Neural progenitor cell (in vitro differentiated cells): ENCODE measurements at places on chromosomes 2 and 18. TPM values are rescaled to one million over a fixed set of nuclear protein-coding genes. Genes with fewer than 3 reads are reported as not detected.

GRCh38 chr2:149094217-149095015 is 55.9 kb downstream of the LYPD6B start:
- DNase-seq, result peak; percentile 15

The TRAK2 gene
- total RNA-seq, result 7.0 and 7.1 TPM in 2 replicates

DNA sequence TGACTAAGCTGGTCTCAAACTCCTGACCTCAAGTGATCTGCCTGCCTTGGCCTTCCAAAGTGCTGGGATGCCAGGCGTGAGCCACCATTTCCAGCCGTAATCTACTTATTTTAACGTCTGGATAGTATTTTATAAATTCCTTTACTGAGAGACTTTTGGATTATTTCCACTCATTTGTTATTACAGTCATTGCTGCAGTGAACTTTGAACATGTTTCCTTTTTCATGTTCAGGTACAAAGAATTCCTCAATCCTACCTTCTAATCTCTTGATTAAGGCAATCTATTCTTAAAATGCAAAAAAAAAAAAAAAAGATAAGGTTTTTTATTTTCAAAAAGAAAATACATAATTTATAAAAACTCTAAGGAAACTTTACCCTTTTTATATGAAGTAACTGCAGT is 78.6 kb downstream of the PDK1 start:
- DNase-seq, result no peak

The LIPG gene
- total RNA-seq, result 3.7 and 13.2 TPM in 2 replicates

- DNase-seq, result no peak
These were observed 383.8 kb downstream of the NRXN1 start for GRCh38 chr2:50648041-50648700.

DNA sequence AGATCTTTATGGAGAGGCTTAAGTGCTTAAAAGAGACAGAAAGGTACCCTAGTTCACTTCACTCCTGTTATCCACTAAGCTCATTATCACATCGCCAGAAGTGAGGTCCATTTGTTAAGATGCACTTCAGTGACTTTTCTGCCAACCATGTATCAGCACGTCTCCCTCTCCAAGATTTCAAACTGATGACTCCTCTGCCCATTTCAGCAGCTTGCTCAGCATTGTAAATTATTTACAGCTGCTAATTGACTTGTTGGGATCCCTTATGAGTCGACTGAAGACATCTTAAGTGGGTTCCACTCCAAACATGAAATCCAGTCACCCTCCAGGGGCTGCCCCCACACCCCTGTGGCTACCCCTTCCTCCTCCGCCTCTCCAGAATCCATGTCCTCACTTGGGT is 37.3 kb downstream of the DIPK1C start:
- no peak for DNase-seq

The ZNF892 gene
- total RNA-seq, result 15.4 and 20.6 TPM in 2 replicates

- no peak for DNase-seq
These were observed 225.5 kb downstream of the DOK6 start for GRCh38 chr18:69626171-69626570.

DNA sequence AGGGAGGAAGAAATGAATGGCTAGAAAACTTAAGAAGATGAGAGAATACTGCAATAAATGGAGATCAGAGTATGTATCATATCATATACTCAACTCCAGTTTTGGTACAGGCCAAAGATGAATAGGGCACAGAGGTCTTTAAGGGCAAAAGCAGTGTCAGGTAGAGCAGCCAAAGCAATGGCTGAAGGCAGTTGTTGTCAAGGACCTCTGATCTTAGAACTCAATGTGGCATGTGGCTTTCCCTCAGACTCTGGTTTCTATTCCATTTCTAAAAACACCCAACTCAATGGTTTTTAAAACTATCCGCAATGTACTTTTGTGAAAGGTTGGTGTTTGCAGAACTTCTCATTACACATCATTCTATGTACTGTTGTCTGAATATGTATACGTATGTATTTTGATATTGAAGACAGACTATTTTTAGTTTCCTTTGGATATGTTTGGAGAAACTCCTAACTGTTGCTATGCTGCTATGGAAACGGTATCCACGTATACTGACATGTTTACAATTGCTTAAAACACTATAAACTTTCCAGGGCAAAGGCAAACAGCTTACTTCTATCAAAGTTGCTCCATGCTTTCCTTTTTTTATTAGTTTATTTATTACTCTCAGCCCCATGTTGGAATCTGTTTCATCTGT is 58.1 kb upstream of the PELI1 start:
- no peak for DNase-seq

GRCh38 chr18:79588636-79589481 is 90.7 kb upstream of the CTDP1 start:
- peak; percentile 80 for DNase-seq

GRCh38 chr2:12124790-12125189 is 378.4 kb downstream of the LPIN1 start:
- DNase-seq, result no peak

DNA sequence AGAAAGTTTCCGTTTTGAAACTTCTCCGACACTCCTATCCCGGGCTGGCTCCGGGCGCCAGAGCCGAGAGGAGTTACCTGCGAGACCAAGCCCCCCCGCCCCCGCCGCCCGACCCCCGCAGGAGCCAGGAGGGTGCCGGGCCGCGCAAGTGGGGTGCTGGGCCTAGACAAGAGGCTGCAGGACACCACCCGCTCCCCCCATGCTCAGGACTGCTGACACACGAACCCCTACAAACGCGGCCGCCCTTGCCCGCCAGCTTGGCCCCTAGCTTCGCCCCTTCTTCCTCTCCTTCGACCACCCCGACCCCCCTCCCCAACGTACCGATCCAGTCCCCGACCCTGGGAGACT is 497 bp downstream of the PLA2R1 start:
- no peak for DNase-seq

GRCh38 chr2:25032094-25032493 is 9.8 kb upstream of the EFR3B start:
- DNase-seq, result no peak

DNA sequence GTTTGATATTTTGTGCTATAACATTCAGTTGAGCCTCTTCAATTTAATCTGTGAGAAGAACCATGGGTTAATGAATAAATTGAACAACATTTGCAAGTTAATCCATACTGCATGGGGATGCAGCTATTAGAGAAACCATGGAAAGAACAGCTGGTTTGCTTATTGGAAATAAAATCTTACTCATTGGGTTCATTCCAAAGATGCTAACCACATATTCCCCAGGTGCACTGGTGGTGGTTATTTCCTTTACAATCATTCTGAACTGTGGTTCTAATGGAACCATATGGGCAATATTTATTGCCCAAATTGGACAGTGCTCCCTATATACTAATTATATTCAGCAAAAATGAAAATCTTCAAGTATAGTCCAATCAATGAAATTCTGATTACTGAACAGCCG is 1200.4 kb upstream of the CDH2 start:
- DNase-seq, result no peak

DNA sequence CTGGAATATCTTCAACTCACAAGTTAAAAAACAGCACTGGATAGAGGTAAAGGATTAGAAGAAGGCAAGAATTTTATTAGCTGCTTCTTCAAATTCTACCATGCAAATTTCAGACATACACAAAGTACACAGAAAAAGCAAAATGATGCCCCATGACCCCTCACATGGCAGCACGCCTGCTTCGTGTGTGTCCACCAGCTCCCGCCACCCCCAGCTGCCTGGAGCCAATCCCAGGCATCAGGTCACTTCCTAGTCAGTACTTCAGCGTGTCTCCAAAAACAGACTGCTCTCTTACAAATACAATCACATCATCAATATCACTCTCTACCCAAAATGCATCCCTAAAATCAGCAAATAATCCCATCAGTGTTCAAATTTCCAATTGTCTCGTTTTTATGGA is 35.8 kb downstream of the IMPA2 start:
- no peak for DNase-seq

The MOB1A gene
- total RNA-seq, result 125 and 163 TPM in 2 replicates

The HIBCH gene
- total RNA-seq, result 33.0 and 38.8 TPM in 2 replicates

DNA sequence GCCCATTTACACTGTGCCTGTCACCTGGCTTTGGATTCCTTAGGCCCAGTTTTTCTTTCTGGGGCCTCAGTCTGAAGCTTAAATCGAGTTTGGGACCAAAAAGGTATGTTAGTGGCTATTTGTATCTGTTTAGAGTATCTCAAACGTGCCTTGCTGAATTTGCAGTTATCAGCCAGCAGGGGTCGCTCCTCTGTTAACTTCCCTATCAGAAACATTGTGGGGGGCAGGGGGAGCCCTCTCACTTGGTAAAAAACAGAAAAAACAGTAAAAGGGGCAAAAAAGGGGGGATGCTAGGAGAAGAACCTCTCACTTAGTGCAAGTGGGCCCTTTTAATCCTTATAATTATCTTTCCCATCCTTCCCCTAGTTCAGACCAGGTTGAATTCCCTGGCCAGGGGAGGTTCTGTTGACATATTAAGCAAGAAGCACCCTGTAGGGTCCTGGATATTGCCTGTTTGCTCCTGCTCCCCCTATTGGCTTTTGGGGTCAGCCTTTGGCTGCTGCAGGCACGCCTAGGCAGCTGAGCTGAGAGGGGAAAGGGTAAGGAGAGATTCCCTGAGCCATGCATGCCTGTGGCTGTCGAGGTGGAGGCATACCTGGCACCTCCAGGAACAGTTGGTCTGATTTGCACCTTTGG is 8.8 kb upstream of the IFIH1 start:
- DNase-seq, result peak; percentile 13

The SLC5A7 gene
- 0.03 and 0.04 TPM in 2 replicates for total RNA-seq

GRCh38 chr18:79375441-79376154 is 20.1 kb upstream of the NFATC1 start:
- DNase-seq, result no peak

- DNase-seq, result no peak
These were observed 13.4 kb upstream of the ZNF512 start for GRCh38 chr2:27569398-27569797.

The HNMT gene
- 0.84 and 1.6 TPM in 2 replicates for total RNA-seq

The SCLY gene
- 35.6 and 44.1 TPM in 2 replicates for total RNA-seq
